C1 segment of cervical spinal cord (tissue), 14 donors: ENCODE measurements at places on chromosomes 1 and 21.
A peak's percentile ranks its signal among the peaks of the same experiment; 100 is the strongest.

DNA sequence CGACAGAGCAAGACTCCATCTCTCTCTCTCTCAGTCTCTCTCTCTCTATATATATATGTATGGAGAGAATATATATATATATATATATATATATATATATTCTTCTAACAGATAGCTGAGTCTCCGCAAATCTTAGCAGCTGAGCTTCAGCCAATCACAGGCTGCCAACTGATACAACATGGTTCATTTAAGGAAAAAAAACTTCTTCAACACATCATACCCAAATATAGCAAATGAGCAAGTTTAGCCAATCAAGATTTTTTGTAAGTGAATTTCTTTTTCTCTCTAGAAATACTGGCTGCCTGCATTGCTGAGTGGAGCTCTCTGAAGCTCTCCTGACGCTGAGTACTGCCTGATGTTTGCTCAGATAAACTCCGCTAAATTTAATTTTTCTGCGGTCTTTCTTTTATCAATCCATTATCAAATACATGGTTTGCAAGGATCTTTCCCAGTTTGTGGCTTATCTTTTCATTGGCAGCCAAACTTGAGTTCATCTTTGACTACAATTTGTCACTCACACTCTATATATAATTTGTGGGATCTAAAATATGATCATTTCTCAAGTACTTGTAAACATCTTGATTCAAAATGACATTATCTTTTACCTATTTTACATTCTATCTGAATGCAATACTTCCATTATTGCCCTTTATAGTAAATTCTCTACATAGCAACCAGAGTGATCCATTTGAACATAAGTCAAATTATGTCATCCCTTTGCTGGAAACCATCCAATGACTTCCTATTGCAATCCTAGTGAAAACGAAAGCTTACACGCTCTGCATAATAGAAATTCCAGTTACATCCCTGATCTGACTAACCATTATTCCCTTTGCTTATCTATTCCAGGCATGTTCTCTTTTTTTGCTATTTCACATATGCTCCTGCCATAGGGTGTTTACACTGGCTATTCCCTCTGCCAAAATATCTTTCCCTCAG is 2131.7 kb downstream of the MRPL39 start:
- DNase-seq = no peak

GRCh38 chr1:211722277-211723175 is 47.1 kb upstream of the NEK2 start:
- DNase-seq = no peak

DNA sequence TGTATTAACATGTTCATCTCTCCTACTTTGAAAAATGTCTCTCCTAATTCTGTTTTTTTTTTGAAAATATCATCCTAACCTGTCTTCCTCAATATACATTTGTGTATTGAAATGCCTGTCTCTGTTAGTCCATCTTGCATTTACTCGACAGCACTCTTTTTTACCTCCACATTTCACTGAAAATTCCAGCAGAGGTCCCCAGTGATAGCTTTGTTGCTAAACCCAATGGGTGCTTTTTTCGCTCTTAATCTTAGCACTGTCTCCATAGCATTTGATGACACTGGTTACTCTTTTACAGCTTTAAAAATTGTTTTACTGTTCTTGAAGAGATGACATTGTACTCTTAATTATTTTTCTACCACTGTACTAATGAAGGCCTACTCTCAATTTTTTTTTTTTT is 10.8 kb downstream of the OSBPL9 start:
- DNase-seq = no peak

GRCh38 chr1:204763773-204764427 is 78.4 kb upstream of the LRRN2 start:
- DNase-seq = peak; percentile 61

- DNase-seq = no peak
Measured at GRCh38 chr21:46126309-46127238, 28.7 kb downstream of the COL6A2 start.

DNA sequence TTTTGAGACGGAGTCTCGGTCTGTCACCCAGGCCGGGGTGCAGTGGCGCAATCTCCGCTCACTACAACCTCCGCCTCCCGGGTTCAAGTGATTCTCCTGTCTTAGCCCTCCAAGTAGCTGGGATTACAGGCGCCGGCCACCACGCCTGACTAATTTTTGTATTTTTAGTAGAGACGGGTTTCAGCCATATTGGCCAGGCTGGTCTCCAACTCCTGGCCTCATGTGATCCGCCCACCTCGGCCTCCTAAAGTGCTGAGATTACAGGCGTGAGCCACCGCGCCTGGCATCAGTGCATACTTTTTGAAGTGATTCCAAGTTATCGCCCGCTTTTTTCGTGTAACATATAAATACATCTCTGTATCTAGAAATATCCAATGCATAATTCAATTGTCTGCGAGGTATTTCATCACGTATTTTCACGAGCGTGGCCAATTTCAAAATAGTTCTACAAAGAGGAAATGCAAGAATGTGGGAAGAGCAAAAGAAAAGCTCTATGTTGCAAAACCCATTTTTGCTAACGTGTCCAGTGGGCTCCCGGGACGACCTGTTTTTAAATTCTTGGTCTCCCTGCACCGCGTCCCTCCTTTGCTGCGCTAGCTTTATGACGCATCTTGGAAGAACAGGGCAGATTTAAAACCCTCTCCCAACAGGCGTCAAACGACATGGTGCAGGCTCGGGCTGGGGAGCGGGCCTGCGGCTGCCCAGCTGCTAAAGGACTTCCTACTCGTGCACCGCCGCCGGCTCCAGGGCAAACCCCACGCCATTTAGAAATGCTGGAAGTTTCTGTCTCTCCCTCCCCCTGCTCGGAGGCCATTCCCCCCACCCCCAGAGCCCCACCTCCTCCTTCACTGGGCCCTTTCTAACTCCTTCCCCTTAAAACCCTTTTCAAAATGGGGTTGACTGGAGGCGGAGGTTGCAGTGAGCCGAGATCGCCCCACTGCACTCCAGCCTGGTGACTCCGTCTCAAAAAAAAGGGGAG is 923 bp upstream of the IFNGR2 start:
- DNase-seq = peak; percentile 38

DNA sequence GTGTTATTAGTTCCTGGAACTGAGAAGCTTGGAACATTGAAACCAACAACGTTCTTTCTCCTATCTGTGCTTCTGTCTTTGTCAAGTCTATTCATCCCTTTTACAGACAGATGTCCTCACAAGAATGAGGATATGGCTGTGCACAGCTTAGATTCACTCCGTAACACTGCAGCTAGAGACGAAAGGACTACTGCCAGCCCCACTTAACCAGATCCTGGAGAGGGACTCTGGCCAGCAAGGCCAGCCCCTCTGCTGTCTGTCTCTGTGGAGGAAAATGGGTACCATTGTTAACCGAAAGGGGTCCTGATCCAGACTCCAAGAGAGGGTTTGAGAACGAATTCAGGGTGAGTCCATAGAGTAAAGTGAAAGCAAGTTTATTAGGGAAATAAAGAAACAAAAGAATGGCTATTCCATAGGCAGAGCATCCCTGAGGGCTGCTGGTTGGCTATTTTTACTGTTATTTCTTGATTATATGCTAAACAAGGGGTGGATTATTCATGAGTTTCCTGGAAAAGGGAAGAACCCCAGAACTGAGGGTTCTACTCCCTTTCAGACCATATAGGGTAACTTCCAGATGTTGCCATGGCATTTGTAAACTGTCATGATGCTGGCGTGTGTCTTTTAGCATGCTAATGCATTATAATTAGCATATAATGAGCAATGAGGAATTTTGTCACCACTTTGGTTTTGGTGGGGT is 17.4 kb upstream of the USP24 start:
- DNase-seq = no peak

DNA sequence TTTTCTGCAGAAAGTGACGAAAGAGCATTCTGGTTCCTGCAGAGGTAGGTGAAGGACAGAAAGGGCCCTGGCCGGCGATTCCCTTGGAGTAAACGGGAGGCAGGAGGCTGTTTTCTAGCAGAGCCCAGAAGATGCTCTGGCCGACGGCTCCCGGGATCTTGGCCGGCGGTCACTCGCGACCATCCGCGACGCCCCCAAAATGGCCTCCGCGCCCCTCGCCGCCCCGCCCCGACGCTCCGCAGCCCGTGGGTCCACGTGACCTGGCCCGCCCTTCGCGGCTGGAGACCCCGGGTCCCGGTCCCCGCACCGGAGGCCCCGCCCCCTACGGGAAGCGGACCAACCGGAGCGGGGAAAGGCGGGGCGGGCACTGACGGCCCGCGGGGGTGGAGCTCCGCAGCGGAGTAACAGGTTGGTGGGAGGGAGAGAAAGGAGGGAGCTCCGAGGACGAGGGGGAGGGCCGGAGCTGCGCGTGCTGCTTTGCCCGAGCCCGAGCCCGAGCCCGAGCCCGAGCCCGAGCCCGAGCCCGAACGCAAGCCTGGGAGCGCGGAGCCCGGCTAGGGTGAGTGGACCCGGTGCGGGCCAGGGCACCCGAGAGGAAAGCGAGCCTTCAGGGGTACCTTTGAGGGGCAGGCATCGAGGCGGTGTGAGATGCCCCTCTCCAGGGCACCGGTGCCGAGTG is at the start of gene CGN:
TSS of gene CGN (plus strand) at position 431 of the 679 bp plus-strand sequence. CDS start 7,133 bp downstream, outside the sequence.
- peak; percentile 86 for DNase-seq

DNA sequence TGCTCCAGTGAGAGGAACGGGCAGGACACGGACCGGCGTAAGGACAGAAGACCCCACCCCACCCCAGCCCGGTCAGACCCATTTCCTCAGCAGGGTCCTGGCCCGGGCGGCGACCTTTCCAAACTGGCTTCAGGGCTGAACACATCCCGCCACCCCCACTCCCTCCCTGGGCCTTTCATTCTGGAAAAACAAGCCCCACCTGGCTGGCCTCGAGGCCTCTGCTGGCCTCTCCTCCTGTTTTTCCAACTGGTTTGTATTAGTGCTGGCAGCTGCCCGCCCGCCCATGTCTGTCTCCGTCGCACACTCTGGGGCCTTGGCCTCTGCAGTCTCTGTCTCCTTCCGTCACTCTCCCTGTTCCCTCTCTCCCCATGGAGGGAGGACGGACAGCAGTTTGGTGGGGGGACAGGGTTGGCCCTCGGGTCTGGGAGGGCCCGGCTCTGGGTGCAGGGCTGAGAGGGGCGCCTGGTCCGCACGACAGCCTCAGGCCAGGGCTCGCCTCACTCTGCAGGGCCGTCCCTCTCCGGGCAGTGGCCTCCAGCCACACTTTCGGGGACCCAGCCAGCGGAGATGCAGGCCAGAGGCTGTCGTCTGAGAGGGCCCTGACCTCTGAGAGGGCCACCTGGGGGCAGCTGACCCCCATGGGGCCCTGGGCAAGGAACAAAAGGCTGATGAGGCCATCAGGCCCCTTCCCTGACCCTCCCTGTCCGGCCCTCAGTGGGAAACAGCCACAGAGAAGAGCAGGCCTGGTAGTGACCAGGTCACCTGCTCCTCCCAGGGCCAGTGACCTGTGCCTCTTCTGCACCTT is 1.5 kb upstream of the MXRA8 start:
- no peak for DNase-seq
